ENCODE measurements at places on chromosomes 4 and X.

DNA sequence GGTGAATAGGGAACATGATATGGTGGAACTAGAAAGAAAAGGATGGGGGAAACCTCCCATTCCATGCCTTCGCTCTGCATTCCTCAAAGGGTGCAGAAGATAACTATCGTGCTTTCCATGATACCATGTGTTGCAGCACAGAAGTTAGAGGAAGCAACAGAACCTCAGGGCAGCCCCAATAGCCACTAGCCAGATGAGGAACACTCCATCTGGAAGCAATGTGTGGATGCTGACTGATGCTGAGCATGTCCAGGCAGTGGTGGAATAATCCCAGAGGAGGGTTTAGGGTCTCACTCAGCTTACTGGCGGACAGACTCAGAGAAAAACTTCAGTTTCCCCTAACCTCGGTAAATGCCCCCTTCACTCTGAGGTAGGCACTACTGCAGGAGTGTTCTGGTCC, 7.5 kb downstream of the SMIM10 start:
- no peak for DNase-seq

GRCh38 chr4:23135792-23136645, 443.3 kb downstream of the GBA3 start:
- DNase-seq: no peak

- DNase-seq: no peak
These were observed 97.8 kb downstream of the TMEM47 start for GRCh38 chrX:34559325-34559724.

DNA sequence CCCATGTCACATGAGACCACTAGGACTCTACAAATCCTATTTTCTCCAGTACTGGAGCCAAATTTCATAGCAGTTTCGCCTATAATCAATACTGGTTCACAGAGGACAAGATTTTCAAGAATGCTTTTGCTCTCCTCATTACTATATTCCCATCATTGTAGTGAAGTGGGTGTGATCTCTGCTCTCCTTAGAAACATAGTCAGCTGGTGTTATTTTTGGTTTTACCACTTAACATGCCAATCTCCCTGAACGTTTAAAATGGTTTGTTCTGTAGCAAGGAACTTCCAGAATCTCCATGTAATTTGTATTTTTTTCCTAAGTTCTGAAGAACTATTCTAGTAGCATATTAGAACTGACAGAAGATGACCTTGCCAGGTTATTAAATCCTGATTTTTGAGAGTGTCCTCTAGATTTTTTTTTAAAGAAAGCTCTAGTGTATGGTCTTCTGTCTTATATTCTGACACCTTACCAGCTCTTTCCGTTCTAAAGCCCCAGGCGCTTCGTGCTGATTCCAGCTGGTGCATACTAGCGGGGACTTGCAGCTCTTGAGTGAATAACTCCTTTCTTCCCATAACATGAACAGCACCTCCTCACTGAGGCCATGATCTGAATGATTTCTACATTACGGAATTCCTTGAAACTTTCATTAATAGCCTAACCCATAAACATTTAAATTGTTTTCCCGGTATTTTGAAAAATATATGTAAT, 1372.9 kb downstream of the TECRL start:
- DNase-seq: no peak

DNA sequence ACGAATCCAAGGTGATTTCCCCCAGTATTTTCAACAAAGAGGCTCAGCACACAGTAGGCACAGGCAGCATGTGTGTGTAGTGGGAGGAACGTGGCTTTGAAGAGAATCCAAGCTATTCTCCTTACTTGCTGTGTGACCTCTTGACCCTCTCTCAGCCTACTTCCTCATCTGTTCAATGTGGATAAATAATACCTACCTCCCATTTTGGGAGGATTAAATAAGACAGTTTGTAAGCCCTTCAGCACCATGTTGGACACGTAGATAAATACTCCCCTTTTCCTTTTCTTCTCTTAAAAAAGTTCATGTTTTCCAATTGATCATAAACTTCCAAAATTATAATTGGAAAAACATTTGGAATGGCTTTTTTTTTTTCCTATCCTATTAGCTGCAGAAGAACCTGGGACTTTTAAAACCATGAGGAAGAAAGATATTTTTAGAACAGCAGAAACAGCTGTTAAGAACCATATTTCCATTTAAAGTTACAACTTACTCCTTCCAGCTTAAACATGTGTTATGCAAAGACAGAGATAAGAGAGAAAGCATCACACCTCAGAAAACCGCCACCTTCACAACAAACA, 56.1 kb upstream of the TMEM131L start:
- DNase-seq: no peak

GRCh38 chr4:76998251-76998901, 48.8 kb downstream of the SEPTIN11 start:
- DNase-seq: no peak

All from thyroid gland (tissue), 4 donors.